ENCODE measurements at places on chromosomes 12 and 14. TPM values are rescaled to one million over a fixed set of nuclear protein-coding genes. Genes with fewer than 3 reads are reported as not detected.

- H3K27ac ChIP-seq = no peak overlapping the region
- no peak overlapping the region for H3K4me3 ChIP-seq
- DNase-seq = no peak
- no peaks in the 10 kb centered on the region for H3K36me3 ChIP-seq
Measured at GRCh38 chr12:25200703-25201102, 5.7 kb downstream of the ETFRF1 start.

GRCh38 chr12:46516933-46517578 is 144.5 kb upstream of the SLC38A2 start:
- H3K36me3 ChIP-seq = no peaks in the 10 kb centered on the region
- H3K4me3 ChIP-seq = peak overlapping the region; percentile 8
- peak; percentile 28 for DNase-seq
- H3K27me3 ChIP-seq = no peaks in the 10 kb centered on the region
- H3K27ac ChIP-seq = peak overlapping the region; percentile 78
- peaks cover 42% of the 10 kb centered on the region for H3K4me1 ChIP-seq

CMKLR1 gene
- not detected for polyA plus RNA-seq

PYGL gene
- polyA plus RNA-seq = 0.36 TPM

- no peaks in the 10 kb centered on the region for H3K27me3 ChIP-seq
- DNase-seq = no peak
- no peak overlapping the region for H3K4me3 ChIP-seq
- H3K4me1 ChIP-seq = no peaks in the 10 kb centered on the region
- H3K36me3 ChIP-seq = peaks cover 13% of the 10 kb centered on the region
Measured at GRCh38 chr14:39319381-39319780, 85.7 kb downstream of the MIA2 start.

DNA sequence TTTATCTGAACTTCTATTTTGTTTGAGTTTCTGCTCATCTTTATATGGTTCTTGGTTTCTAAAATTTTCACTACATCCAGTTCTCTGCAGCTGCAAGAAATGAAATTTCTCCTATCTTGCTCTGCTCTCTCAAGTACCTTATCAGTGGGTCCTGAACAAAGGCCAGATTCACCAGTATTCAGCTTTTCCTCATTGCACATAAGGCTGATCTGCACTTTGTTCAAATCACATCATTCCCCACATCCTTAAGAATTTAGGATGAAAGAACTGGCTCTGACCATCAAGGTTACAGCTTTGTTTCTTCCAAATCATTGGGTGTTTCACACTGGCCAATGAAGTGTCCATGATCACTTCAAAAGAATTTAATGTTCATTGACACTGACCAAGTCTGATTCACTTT is 211.4 kb downstream of the GRIN2B start:
- no peak overlapping the region for H3K4me3 ChIP-seq
- no peaks in the 10 kb centered on the region for H3K36me3 ChIP-seq
- H3K27ac ChIP-seq = no peak overlapping the region
- peaks cover 22% of the 10 kb centered on the region for H3K27me3 ChIP-seq

GUCY2C gene
- 0.06 TPM for polyA plus RNA-seq

GRCh38 chr12:3753544-3754284 is 805 bp upstream of the CRACR2A start:
- peaks cover 45% of the 10 kb centered on the region for H3K4me1 ChIP-seq
- H3K27me3 ChIP-seq = no peaks in the 10 kb centered on the region
- H3K36me3 ChIP-seq = no peaks in the 10 kb centered on the region
- peak overlapping the region; percentile 91 for H3K27ac ChIP-seq
- DNase-seq = no peak

GRCh38 chr12:85029456-85029855 is 6.6 kb downstream of the TSPAN19 start:
- no peak for DNase-seq
- no peaks in the 10 kb centered on the region for H3K4me1 ChIP-seq
- peaks cover 12% of the 10 kb centered on the region for H3K27me3 ChIP-seq
- H3K36me3 ChIP-seq = no peaks in the 10 kb centered on the region

FERMT2 gene
- not detected for polyA plus RNA-seq

DNA sequence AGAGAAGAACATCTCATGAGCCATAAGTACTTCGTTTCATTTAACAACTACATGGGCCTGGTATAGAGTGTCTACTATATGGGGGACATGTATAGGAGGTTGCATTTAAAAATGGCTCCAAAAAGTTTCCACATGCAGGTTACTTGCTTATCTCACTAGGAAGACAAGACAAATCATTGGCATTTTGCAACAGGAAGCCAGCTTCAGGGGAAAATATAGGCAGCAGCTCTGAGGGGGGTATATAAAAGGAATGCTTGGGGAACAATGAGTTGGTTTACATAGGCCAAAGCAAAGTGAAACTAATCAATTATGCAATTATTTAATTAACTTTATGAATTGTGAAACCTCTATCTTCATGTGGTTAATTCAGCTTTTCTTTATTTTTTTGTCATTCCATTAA is 225.3 kb downstream of the KCNH5 start:
- H3K27ac ChIP-seq = no peak overlapping the region
- DNase-seq = no peak
- no peaks in the 10 kb centered on the region for H3K27me3 ChIP-seq
- H3K36me3 ChIP-seq = no peaks in the 10 kb centered on the region

DNA sequence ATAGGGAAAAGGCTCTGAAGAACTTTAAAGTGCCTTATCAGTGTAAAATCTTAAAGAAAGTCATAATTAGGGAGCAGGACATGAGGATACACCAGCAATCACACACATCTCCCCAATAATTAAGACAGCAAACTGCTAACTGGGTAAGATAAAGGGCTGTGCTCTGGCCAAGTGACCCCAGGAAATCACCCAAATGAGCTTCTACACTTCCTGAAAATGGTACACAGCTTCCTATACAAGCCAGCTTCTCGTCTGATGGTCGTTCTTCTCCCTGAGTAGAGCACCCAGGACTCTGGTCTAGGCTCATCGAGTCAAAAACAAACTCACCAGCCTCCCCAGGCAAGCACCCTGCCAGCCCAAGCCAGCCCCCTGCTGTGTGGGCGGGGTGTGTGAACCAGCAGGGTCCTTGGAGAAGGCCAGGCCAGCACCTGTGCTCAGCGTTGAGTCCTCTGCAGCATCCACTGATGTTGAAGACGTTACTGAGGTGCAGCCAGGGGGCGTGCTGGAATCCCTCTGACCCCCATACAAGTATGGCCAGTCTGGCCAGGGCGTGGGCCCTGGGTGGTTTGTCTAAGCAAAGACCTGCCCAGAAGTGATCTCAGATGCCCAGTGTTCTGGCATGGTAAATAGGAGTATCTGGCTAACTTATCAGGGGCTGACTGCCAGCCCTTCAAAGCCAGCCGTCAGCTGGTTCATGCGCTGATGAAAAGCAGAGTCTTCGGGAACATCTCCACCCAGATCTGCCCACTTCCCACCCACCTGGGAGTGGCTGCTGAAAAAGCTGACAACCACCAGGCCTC is 41.4 kb downstream of the ACTN1 start:
- no peak overlapping the region for H3K4me3 ChIP-seq
- H3K27ac ChIP-seq = no peak overlapping the region
- H3K4me1 ChIP-seq = no peaks in the 10 kb centered on the region
- H3K36me3 ChIP-seq = no peaks in the 10 kb centered on the region

GRCh38 chr14:88129306-88130056 is 124.5 kb downstream of the GPR65 start:
- H3K4me1 ChIP-seq = peaks cover 5% of the 10 kb centered on the region
- H3K27ac ChIP-seq = no peak overlapping the region
- peaks cover 19% of the 10 kb centered on the region for H3K27me3 ChIP-seq
- no peaks in the 10 kb centered on the region for H3K36me3 ChIP-seq

- H3K36me3 ChIP-seq = no peaks in the 10 kb centered on the region
- DNase-seq = no peak
- no peaks in the 10 kb centered on the region for H3K27me3 ChIP-seq
Measured at GRCh38 chr12:87556985-87557384, 472.2 kb downstream of the C12orf50 start.

- DNase-seq = peak; percentile 54
- no peaks in the 10 kb centered on the region for H3K27me3 ChIP-seq
- H3K27ac ChIP-seq = peak overlapping the region; percentile 97
- no peak overlapping the region for H3K4me3 ChIP-seq
- H3K4me1 ChIP-seq = peaks cover 14% of the 10 kb centered on the region
Measured at GRCh38 chr12:94488463-94488862, 28.8 kb upstream of the CEP83 start.

DNA sequence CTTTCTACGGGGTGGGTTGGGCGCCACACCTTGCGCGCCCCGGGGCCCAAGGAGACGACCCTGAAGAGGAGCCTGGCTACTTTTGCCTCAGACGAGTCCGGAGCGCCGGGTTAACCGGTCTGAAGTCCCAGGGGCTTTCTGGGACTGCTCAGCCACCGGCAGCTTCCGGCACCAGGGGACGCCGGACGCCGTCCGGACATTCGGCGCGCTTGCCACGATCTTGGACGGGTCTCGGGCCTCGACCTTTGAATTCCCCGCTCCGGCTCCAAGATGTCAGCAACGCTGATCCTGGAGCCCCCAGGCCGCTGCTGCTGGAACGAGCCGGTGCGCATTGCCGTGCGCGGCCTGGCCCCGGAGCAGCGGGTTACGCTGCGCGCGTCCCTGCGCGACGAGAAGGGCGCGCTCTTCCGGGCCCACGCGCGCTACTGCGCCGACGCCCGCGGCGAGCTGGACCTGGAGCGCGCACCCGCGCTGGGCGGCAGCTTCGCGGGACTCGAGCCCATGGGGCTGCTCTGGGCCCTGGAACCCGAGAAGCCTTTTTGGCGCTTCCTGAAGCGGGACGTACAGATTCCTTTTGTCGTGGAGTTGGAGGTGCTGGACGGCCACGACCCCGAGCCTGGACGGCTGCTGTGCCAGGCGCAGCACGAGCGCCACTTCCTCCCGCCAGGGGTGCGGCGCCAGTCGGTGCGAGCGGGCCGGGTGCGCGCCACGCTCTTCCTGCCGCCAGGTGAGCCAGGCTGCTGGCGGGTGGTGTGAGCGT is at the start of gene ACOT4:
TSS of gene ACOT4 (plus strand) at position 184 of the 760 bp plus-strand sequence. CDS start at position 271, 87 bp downstream.
- peak within 1 kb of the TSS; percentile 72 for H3K4me3 ChIP-seq
- peak; percentile 35 for DNase-seq
- no peaks in the 10 kb centered on the region for H3K27me3 ChIP-seq
- no peaks in the 10 kb centered on the region for H3K36me3 ChIP-seq
- no peaks in the 10 kb centered on the region for H3K4me1 ChIP-seq

TROAP gene
- polyA plus RNA-seq = 0.86 TPM

- H3K4me3 ChIP-seq = no peak overlapping the region
- no peaks in the 10 kb centered on the region for H3K4me1 ChIP-seq
- H3K27ac ChIP-seq = no peak overlapping the region
- H3K27me3 ChIP-seq = no peaks in the 10 kb centered on the region
Measured at GRCh38 chr12:12534166-12534866, 28.3 kb downstream of the DUSP16 start.

DNA sequence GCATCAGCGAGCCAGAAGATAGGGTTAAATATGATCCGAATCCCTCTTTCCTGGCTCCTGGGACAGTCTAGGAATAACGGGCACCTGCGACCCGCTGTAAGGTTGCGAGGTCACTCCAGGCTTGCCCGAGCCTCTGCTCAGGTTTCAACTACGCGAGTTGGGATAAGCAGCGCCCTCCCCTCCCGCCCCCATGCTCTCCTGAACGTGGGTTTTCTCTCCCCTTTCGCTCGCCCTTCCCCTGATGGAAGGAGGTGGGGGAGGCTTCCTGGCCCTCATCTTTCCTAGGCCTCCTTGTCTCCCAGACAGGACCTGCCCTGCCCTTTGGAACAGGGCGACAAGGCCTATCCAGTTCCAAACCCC is 753 bp upstream of the ATP5MC2 start:
- no peak for DNase-seq
- no peaks in the 10 kb centered on the region for H3K36me3 ChIP-seq
- H3K4me1 ChIP-seq = peaks cover 28% of the 10 kb centered on the region
- H3K4me3 ChIP-seq = peak overlapping the region; percentile 99
- no peak overlapping the region for H3K27ac ChIP-seq
- H3K27me3 ChIP-seq = peaks cover 16% of the 10 kb centered on the region

GRCh38 chr12:124044809-124045321 is 71.8 kb downstream of the ZNF664 start:
- DNase-seq = no peak
- no peaks in the 10 kb centered on the region for H3K27me3 ChIP-seq
- H3K4me3 ChIP-seq = no peak overlapping the region
- H3K36me3 ChIP-seq = peaks cover 24% of the 10 kb centered on the region

DNA sequence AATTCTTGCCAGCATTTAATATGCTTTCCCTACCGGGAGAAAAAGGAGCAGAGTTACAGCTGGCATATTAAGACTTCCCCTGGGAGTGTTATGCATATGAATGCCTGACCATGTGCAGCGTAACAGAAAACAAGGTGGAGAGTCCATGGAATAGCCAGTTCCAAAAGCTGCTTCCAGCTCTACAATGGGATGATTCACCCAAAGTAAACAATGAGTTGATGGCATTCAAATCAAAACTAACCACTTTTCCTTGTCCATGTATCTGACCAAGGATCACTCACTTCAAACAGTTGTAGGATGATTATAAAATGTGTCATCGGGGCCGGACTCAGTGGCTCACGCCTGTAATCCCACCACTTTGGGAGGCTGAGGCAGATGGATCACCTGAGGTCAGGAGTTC is 48.1 kb upstream of the BICDL1 start:
- peaks cover 31% of the 10 kb centered on the region for H3K27me3 ChIP-seq
- H3K4me1 ChIP-seq = no peaks in the 10 kb centered on the region
- no peak overlapping the region for H3K27ac ChIP-seq
- DNase-seq = no peak

ERO1A gene
- polyA plus RNA-seq = 20.4 TPM

A2M gene
- polyA plus RNA-seq = not detected

RD3L gene
- not detected for polyA plus RNA-seq

DNA sequence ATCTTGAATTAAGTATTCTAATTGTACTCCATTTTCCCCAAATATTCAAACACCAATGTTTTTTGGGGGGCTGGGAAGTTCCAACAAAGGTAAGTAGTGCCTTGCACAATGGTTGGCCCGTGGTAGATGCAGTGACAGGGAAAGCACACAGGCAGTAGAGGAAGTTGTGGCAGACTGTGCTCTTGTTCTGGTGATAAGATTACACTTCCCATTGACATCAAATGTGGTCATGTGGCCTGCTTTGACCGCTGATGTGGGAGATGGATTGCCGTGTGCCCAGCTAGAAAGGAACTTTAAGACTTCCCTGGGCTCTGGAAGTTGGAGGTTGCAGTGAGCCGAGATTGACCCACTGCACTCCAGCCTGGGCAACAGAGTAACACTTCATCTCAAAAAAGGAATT is 223.8 kb downstream of the VRK1 start:
- H3K4me3 ChIP-seq = no peak overlapping the region
- H3K36me3 ChIP-seq = no peaks in the 10 kb centered on the region
- H3K27me3 ChIP-seq = peaks cover 49% of the 10 kb centered on the region
- DNase-seq = no peak

All from naive B cell (primary cell).